Hematopoietic multipotent progenitor cell treated with erythropoietin and hydrocortisone succinate and interleukin-3 and kit ligand, for 15 days (in vitro differentiated cells): ENCODE measurements at places on chromosomes 3 and 15.
A peak's percentile ranks its signal among the peaks of the same experiment; 100 is the strongest.

- no peak for DNase-seq
Measured at GRCh38 chr3:12309716-12310115, 20.8 kb downstream of the PPARG start.

GRCh38 chr3:45267097-45267496 lies 41.0 kb upstream of the TMEM158 start:
- DNase-seq: no peak

- DNase-seq: no peak
Measured at GRCh38 chr3:18775501-18775900, 350.4 kb upstream of the SATB1 start.

DNA sequence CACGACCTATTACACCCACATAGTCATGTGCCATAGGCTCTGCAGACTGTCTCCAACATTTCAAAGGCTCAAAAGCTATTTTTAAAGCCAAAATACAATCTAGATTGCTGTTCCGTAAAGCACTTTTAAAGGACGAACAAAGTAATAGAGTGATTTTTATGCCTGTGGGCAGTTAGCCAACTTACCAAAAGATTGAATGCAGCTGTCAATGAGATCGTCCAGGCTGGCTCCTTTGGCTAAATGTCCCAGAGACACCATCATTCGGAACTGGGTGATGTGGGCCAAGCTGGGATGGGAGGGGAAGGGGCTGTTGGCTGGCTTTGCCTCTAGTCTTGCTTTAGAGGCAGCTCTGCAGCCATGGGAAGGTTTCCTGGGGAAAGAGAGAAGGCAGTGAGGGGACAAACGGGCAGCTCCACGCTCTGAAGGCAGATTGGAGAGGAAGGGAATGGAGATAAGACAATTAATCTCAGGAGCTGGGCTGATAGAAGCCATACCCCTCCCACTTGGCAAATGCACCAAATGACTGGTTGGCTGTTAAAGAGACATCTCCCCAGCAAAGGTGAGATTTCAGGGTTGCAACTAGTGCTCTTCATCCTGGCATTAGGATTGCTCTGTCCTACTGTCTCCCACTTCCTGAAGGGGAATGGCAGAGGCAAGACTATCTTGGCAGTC lies 4.8 kb downstream of the RASGRP1 start:
- no peak for DNase-seq

DNA sequence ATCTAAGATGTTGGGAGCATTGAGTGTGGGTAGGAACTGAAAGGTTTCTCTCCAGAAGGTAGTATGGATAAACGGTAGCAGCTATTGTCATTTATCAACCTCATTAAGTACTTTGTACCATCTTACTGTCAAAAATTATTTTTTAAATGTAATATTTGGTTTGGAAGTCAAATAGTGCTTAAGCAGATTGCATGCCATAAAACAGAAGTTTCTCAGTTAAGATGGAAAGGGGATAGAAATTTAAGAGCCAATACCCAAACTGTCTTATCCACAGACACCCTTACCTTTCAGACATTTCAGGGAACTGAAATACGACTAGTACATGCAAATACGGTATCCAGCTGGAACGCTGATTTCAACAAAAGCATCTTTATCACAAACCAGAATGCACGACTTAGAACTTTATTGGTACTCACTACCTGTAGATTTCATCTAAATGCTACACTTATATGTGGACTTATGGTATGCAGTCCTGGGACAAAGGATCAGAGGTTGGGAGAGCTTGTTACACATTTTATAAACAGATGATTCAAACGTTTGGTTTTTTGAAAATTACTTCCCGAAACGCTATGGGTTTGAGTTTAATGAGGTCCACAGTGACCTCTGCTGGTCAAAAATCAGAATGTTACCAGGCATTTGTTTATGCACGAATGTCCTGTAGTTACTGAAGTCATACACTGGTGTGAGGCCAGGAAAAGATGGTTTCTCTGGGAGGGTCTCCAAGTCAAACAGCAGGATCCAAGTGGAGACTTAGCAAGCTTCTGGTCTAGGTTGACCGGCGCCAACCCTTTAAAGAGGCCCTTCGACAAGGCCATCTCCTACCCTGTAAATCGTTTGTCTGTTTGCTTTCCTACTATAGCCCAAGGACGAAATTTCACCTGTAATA lies 45.7 kb upstream of the DUT start:
- peak; percentile 54 for DNase-seq

DNA sequence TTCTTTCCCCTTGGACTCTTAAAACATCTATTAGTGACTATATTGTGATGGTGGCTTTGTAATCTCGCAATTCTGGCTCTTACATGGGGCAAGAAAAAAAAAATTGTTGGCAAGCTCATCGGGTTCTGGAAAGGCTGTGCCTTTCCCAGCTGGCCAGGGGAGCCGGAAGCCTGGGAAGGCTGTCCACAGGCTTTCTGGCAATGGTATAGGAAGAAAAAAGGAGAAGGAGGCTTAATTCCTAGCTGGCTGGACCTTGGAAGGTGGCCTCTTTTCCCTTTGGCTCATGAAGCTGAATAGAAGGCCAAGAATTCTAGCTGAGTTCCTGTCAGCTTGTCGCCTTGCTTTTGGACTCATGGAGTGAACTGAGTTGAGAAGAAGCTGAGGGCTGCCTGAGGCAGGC lies 243.5 kb upstream of the SEMA6D start:
- DNase-seq: no peak

- no peak for DNase-seq
Measured at GRCh38 chr15:47504624-47505256, 212.6 kb upstream of the SEMA6D start.

- DNase-seq: no peak
Measured at GRCh38 chr3:100911956-100912355, 81.3 kb downstream of the ABI3BP start.

DNA sequence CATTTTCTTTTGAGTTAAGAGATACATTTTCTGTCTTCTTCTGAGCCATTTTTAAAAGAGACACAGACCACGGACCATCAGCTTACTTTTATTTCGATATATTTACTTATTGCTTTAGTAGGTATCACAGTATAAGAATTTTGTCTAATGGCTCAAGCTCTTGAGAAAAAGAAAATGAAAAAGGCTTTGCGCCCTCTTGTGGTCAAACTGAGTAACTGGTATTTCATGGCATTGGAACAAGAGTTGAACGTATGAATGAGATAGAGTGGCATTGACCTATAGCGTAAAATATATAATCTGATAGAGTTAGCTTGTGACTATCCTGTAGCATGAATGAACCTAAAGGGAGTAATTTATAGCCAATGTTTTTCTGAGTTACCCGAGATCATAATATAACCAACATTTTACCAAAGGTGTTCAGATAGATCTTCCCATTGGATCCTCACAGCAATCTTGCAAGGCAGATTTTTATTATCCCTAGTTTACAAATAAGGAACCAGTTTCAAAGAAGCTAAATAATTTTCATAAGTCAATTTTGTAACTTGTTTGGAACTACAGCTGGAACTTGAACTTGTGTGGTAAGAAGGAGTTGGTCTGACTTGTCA lies 154.6 kb downstream of the POLR2M start:
- peak; percentile 53 for DNase-seq

DNA sequence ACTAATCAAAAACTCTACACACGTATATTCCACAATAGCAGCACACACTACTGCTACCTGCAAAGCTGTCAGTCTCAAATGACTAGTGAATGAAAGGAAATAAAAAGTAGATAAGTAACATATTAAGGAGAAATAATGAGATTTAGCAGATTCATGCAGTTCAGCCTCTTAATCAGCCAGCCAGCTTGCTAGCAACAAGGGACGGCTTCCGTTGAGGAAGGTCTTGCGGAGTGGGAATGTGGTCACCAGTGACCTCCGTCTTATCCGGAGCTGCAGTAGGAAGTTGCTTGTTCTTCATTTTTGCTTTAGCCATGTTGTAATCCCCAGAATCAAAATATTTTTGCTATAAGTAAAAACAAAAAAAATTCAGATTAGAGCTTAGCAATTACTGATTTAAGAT lies 17.1 kb downstream of the ARPP19 start:
- DNase-seq: no peak

DNA sequence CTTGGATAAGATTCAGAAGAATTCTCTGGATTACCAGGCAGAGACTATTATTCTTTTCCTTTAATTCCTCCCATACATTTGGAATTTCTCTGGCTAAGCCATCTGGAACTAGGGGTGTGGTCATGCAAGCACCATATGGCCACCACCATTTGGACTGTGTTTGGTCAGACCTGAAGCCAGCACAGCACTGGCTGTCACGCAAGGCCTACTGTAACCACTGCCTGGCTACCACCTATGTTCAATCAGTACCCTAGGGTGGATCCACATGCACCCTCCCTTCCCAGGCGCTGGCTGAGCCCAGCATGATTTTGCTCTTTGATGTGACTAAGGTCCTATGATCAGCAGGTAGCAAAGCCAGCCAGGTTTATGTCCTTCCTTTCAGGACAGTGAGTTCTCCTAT lies 287.8 kb upstream of the GOLIM4 start:
- no peak for DNase-seq

GRCh38 chr3:134885877-134886621 lies 91.0 kb downstream of the EPHB1 start:
- no peak for DNase-seq

DNA sequence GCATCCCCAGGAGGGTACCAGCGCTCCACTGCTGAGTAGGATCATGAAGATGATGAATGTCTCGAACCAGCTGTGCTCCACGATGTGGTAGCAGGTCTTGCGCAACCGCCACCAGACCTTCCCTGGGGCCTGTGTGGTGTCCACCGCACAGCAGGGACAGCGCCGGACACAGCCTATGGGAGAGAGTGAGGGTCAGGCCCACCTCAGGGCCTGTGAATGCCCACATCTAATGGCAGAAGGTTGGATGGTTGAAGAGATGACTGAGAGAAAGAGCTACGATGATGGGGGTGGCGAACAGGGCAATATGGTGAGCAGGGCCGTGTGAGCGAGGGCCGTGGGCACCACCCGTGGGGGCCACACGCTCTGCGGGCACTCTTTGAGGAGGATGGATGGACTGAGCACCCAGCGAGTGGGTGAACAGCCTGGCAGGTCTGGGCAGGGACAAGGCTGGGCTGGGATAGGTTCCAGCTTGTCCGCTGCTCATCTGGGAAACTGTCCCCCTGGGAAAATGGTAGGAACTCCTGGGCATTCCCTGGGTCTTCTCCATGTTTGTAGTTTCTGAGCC lies 74.1 kb downstream of the SCN5A start:
- DNase-seq: no peak

DNA sequence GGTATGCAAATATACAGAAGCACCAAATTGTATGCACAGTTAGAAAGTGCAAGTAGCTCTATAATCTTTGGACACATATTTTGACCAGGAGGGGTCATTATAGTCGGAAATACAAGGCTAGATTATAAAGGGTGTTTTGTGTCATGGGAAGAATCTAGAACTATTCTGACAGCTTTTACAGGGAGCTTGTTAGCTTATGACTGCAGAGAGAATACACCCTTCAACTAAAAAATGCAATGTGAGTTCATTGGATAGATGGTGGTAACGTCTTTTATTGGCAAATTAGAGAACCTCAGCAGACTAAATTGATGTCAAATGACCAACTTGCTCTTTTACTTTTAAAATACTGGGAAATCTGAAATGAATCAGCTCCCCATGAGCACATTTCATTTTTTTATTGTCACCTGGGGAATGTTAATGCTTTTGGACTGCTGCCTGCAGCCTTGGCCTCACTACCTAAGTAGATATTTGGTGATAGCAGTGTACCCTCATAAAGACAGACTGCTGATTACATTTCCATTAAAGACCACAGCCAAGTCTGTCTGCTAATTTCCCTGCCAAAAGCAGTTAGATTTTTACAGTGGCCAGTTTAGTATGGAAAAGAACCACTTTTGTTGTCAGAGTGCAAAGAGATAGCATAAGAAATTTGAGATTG lies 515.9 kb upstream of the DPPA4 start:
- DNase-seq: no peak

- DNase-seq: no peak
Measured at GRCh38 chr3:13399603-13400002, 20.5 kb downstream of the NUP210 start.

DNA sequence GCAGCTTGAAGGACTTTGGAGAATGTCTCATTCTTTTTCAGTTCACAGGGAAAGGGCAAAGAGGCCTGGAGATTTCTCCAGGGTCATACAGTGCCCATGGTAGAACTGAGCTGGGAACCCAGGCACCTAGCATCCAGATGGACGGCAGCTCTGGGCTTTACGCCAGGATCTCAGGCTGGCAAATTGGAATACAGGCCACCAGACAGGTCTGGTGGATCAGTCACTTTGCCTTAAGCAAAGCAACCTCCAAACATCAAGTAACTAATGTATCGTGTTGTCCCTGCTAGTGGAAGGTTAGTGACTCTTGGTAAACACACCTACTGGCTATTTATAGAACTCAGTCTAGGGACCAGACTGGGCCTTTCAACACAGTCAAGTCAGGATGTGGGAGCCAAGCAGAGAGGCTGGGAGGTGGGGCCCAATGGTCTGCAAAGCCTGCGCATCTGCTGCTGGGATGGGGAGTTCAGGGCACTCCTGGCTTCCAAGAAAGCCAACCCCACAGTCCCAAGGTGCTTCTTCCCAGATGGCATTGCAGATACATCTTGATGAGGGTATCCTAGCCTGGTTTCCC lies 30.2 kb downstream of the RPLP1 start:
- no peak for DNase-seq
